Caki2 (cell line): ENCODE measurements at places on chromosomes 4 and X. TPM values are rescaled to one million over a fixed set of nuclear protein-coding genes. Genes with fewer than 3 reads are reported as not detected.

The HHIP gene
- total RNA-seq, result 1.4 and 17.2 TPM in 2 replicates

The MID1IP1 gene
- total RNA-seq, result 78.5 and 80.4 TPM in 2 replicates

The RAP2C gene
- total RNA-seq, result 10.0 and 12.0 TPM in 2 replicates

The PNCK gene
- not detected in 2 replicates for total RNA-seq

- DNase-seq, result no peak
Observed at GRCh38 chrX:116480059-116480458, 17.3 kb upstream of the CT83 start.

GRCh38 chrX:102659790-102660757 lies 8.8 kb downstream of the GPRASP1 start:
- DNase-seq, result peak; percentile 73

DNA sequence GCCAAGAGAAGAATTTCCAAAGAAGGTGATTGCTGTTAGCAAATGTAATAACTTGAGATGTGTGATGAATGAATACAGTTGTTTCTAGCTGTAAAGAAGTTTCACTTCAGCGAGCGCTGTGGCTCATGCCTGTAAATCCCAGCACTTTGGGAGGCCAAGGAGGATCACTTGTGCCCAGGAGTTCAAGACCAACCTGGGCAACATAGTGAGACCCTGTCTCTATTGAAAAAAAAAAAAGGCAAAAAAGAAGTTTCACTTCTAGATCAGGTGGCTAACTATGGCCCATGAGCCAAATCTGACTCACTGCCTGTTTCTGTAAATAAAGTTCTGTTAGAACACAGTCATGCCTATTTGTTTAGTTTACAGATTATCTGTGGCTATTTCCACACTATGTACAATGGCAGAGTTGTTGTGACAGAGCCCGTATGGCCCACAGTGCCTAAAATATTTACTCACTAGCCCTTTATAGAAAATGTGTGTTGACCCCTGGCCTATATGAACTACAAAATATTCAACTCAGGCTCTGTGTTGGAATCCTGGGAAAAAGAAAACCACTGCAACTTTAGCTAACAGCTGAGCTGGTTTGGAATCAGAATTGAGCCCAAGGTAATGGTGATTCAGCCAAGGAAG lies 54.1 kb upstream of the PRPS1 start:
- peak; percentile 11 for DNase-seq

DNA sequence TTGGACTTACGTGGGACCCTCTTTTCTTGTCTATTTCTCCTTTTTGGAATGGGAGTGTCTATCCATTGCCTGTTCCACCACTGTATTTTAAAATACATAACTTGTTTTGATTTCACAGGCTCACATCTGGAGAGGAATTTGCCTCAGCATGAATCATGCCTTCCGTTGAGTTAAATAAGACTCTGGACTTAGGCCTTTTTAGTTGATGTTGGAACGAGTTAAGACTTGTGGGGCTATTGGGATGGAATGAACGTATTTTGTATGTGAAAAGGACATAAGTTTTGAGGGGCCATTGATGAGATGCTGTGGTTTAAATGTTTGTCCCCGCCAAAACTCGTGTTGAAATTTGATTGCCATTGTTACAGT lies 66.2 kb downstream of the BEX3 start:
- no peak for DNase-seq

- no peak for DNase-seq
Observed at GRCh38 chr4:162657966-162658365, 494.2 kb upstream of the FSTL5 start.
